Ascending aorta (tissue), 2 donors: ENCODE measurements at places on chromosomes 13 and 19. TPM values are rescaled to one million over a fixed set of nuclear protein-coding genes. Genes with fewer than 3 reads are reported as not detected.

Gene TMEM205
- total RNA-seq, result 225 TPM

Gene GIPR
- total RNA-seq, result not detected

Gene LILRB4
- 0.64 TPM for total RNA-seq

Gene WDR62
- not detected for total RNA-seq

- no peak for DNase-seq
- H3K4me1 ChIP-seq, result no peaks in the 10 kb centered on the region
- no peaks in the 10 kb centered on the region for H3K27me3 ChIP-seq
- no peak overlapping the region for H3K4me3 ChIP-seq
These were observed 117.5 kb downstream of the CCNA1 start for GRCh38 chr13:36549755-36550154.

Gene ZSCAN4
- total RNA-seq, result not detected

Gene OR7D2
- not detected for total RNA-seq

GRCh38 chr19:31419871-31420445 lies 70.7 kb upstream of the TSHZ3 start:
- H3K27ac ChIP-seq, result no peak overlapping the region
- no peak for DNase-seq
- H3K36me3 ChIP-seq, result no peaks in the 10 kb centered on the region
- no peaks in the 10 kb centered on the region for H3K4me1 ChIP-seq
- H3K27me3 ChIP-seq, result no peaks in the 10 kb centered on the region
- no peak overlapping the region for H3K4me3 ChIP-seq

GRCh38 chr19:41428481-41428859 lies 1.3 kb upstream of the B3GNT8 start:
- peak overlapping the region; percentile 48 for H3K4me3 ChIP-seq
- peaks cover 33% of the 10 kb centered on the region for H3K36me3 ChIP-seq
- peak overlapping the region; percentile 89 for H3K27ac ChIP-seq

Gene UGGT2
- total RNA-seq, result 26.0 TPM

Gene CRLF1
- total RNA-seq, result 638 TPM

GRCh38 chr19:42423462-42424344 lies 3.5 kb downstream of the LIPE start:
- H3K4me1 ChIP-seq, result peaks cover 14% of the 10 kb centered on the region
- H3K4me3 ChIP-seq, result peak overlapping the region; percentile 72
- H3K27me3 ChIP-seq, result no peaks in the 10 kb centered on the region
- peak; percentile 88 for DNase-seq

- H3K4me3 ChIP-seq, result no peak overlapping the region
- H3K4me1 ChIP-seq, result no peaks in the 10 kb centered on the region
- H3K27me3 ChIP-seq, result no peaks in the 10 kb centered on the region
- no peak overlapping the region for H3K27ac ChIP-seq
- no peak for DNase-seq
These were observed 167.4 kb downstream of the NALCN start for GRCh38 chr13:101248739-101249514.
